ENCODE measurements at places on chromosomes 12 and 14.

GRCh38 chr12:92030618-92031017 is 115.0 kb downstream of the BTG1 start:
- no peak for DNase-seq

GRCh38 chr12:93979189-93979588 is 169.2 kb upstream of the PLXNC1 start:
- no peak for DNase-seq

GRCh38 chr12:32398181-32398580 is 1.2 kb upstream of the FGD4 start:
- DNase-seq, result no peak

DNA sequence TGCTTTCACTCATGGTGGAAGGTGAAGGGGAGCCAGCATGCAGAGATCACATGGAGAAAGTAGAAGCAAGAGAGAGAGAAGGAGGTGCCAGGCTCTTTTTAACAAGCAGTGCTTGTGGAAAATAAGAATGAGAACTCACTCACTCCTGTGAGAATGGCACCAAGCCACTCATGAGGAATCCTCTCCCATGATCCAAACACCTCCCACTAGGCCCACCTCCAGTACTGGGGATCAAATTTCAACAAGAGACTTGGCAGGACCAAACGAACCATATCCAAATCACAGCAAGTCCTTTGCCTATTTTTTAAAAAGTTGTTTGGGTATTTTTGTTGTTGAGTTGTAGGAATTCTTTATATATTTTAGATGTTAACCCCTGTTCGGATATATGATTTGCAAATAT is 245.9 kb upstream of the ARID2 start:
- DNase-seq, result peak; percentile 10

DNA sequence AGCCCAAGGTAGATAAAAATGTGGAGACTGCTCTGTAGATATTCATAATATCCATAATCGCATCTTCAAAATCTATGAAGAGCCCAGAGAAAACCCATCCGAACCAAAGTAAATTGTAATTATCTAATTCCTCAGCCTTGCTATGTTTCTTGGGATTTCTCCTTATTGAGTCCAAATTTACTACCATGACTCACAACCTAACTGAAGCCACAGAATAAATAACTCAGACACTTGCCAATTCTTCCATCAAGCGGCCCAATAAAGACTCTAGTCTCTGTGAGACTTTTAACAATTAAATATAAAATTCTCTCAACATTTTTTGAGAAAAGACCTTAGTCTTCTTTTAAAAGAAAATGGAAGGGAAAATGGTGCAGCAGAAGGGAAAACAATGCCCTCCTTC is 409.8 kb downstream of the DAD1 start:
- no peak for DNase-seq

- DNase-seq, result no peak
Measured at GRCh38 chr14:24879661-24880386, 170.1 kb downstream of the STXBP6 start.

GRCh38 chr14:24327303-24327702 is 7.6 kb downstream of the ADCY4 start:
- no peak for DNase-seq

- no peak for DNase-seq
Measured at GRCh38 chr14:101858791-101859537, 97.5 kb downstream of the PPP2R5C start.

GRCh38 chr14:72682188-72682587 is 211.7 kb downstream of the DPF3 start:
- peak; percentile 8 for DNase-seq

- peak; percentile 77 for DNase-seq
Measured at GRCh38 chr14:105448706-105449111, 25.9 kb upstream of the CRIP2 start.

DNA sequence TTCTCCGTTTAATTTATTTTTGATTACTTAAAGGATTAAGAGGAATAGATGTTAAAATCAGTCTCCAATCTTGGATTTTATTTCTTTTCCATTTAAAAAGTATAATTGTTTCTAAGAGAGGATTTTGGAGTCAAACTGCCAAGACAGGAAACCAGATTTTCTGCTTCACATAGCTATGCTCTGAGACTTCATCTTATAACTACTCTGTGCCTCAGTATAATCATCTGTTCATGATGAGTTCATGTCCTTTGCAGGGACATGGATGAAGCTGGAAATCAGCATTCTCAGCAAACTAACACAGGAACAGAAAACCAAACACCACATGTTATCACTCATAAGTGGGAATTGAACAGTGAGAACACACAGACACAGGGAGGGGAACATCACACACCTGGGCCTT is 9.0 kb upstream of the TAS2R31 start:
- no peak for DNase-seq

DNA sequence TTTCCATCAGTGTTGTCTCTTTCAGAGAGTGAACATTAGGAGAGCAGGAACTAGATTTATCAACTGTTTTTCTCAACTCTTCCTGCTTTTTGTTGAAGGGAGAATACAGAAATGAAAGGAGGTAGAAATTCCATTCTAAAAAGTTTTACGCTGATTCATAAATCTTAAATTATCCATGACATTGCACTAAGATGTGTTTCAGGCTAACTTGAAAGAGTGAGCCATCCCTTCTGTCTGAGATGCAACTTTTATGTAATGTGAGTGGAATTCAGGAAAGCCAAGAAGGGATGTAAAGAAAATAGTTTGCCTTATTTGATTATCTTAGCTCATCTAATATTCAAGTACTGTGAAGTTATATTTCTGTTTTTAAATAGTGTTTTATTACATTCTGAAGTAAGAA is 349.5 kb upstream of the RGS6 start:
- no peak for DNase-seq

DNA sequence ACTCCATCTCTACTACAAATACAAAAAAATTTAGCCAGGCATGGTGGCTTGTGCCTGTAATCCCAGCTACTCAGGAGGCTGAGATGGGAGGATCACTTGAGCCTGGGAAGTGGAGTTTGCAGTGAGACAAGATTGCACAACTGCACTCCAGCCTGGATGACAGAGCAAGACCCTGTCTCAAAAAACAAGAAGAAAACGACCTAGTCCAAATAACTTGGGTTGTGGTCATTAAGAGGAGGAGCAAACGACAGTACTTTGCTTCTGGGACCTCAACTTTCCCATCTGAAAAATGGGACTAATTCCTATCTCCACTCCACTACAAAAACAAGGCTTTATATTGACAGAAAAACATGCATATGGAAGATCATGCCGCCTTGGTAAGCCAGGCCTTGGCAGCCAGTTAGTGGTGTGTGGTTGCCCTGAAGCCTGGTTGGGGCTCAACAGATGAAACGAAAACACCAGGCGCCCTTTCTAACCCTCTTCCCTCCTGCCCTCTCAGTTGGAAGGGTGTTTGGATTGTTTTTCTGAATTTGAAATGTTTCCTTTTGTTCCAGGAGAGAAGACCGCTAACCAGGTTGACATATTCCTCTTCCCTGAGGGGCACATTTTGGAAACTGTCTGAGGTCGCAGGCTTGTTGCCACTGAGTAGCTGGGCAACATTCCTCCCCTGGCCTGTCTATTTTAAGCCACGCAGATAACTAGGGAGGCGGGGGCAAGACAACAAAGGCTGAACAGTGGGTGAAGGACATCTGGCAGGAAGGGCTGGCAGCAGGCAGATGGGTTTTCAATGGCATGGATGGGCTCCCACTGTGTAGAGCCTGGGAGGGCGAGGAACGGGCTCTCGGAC is 13.7 kb upstream of the VPS37B start:
- DNase-seq, result no peak

- DNase-seq, result no peak
Measured at GRCh38 chr12:65826353-65827171, 2.3 kb downstream of the HMGA2 start.

- DNase-seq, result no peak
Measured at GRCh38 chr12:1474574-1475153, 119.7 kb downstream of the FBXL14 start.

GRCh38 chr12:122732170-122732569 is 1.5 kb upstream of the HCAR1 start:
- DNase-seq, result no peak

DNA sequence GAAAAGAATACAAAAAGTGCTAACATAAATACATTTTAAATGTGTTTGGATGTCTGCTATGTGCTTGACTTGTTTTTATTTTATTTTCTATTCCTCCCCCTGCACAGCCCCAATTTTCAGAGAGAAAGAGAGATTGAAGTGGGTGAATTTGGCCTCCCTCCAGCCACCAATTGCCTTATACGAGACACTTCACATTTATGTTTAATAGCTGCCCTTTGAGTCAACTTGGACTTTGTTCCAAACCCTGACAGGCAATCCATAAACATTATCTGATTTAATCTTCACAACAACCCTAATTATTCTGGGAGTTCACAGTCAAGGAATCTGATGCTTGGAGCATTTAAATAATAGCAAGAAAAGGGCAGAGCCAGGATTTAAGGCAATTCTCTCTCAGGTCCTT is 161.7 kb downstream of the SLC15A4 start:
- no peak for DNase-seq

All from kidney (tissue), 22 donors.